ENCODE measurements at places on chromosomes 11 and 22.
A peak's percentile ranks its signal among the peaks of the same experiment; 100 is the strongest.

DNA sequence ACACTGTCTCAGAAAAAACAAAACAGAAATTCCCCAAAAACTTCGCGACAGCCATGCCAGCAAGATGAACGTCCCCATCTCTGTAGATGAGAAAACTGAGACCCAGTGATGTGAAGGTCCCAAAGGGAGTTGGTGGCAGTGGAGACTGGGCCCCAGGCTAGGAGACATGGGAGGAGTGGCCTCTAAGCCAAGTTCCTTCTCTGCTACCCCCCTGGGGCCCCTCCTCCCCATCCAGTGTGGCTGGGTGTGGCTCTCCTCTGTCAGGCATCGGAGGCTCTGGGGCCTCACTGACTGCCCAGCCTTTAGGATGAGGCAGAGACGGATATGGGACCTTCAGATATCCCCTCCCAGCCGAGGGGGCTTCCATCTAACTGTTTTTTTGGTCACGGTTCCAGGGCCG, 9.8 kb downstream of the RELT start:
- no peak for DNase-seq

- no peak for DNase-seq
Measured at GRCh38 chr11:80103142-80103859, 662.5 kb upstream of the TENM4 start.

DNA sequence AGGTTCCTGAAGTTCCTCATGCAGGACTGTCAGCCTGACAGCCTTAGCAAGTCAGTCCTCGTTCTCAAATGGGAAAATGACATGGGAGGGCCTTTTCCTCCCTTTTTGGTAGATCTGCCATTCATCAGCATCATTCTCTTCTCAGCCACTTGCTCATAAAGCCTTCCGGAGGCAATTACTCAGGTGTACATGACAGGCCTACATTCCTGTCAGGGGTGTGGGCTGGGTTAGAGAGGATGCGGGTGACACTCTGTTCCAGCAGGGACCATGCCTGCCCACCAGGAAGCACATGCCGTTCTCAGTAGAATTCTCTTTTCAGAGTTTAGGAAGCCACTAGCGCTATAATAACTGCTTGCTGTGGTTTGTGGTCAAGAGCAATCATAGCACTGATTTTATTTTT, 24.2 kb upstream of the ANKK1 start:
- no peak for DNase-seq

DNA sequence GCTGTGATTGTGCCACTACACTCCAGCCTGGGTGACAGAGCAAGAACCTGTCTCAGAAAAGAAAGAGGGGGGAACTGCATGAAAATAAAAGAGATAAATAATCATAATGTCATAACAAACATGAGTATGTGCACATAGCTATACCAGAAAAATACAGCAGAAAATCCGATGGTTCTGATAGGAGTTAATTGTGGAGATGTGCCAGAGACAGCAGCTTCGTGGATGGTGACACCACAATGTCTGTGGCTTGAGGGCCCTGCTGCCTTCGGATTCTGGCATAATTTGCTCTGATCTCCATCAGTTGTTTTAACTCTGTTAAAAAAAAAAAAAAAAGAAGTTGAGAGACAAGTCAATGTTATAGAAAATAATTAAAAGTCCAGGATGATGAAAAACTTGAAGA, 292.2 kb upstream of the MPPED2 start:
- no peak for DNase-seq

GRCh38 chr22:42261296-42261695, 9.2 kb downstream of the TCF20 start:
- no peak for DNase-seq

- peak; percentile 47 for DNase-seq
Measured at GRCh38 chr22:30270832-30271231, 4.2 kb upstream of the OSM start.

- no peak for DNase-seq
Measured at GRCh38 chr11:1301220-1302000, 8.0 kb downstream of the TOLLIP start.

GRCh38 chr22:31329029-31329428, 17.1 kb downstream of the PATZ1 start:
- no peak for DNase-seq

GRCh38 chr22:35605851-35606481, 11.2 kb downstream of the MB start:
- DNase-seq, result no peak

DNA sequence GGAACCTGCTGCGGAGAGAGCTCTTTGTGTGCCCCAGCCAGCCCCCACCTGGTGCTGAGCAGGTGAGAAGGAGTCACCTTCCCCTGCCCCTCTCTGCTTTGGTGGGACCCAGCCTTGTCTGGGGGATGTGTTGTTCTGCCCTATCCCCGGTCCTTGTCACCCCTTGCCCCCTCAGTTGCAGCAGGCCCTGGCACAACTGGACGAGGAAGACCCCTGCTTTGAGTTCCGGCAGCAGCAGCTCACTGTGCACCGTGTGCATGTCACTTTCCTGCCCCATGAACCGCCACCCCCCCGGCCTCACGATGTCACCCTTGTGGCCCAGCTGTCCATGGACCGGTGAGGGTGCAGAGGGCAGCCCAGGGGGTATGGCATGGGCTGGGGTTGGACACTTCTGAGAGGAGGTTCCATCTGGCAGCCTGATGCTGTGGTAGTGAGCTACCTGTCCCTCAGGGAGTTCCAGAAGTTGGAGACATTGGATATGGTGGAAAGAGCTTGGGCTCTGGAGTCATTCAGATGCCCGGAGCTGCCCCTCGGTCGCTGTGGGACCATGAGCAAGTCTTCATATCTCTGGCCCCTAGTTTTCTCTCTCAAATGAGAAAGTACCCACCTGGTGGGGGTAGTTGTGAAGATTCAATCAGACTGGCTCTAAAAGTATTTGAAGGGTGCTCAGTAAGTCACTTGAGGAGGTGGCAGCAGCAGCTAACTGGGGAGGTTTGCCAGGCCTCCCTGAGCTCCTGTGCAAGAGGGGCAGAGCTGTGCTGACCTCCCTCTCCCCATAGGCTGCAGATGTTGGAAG, 4.3 kb downstream of the LARGE2 start:
- DNase-seq, result no peak

DNA sequence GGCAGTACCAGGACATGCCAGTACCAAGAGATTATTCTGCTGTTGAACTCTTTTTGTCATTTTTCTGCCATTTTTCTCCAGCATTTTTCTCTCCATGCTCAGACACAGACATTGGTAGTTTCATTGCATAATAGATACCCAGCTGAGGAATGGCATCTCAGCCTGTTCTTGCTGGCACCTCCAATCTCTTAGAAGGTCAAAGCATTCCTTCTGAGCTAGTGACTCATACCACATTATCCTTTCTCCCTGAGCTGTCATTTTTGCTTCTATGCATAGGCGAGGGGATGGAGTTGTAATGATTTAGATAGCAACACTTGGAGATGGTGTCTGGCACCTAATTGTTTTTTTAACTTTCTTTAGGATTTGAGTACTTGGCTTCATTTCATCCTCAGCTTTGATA, 321.1 kb downstream of the NELL1 start:
- DNase-seq, result no peak

GRCh38 chr11:82858556-82859091, 41.6 kb downstream of the PRCP start:
- peak; percentile 51 for DNase-seq

DNA sequence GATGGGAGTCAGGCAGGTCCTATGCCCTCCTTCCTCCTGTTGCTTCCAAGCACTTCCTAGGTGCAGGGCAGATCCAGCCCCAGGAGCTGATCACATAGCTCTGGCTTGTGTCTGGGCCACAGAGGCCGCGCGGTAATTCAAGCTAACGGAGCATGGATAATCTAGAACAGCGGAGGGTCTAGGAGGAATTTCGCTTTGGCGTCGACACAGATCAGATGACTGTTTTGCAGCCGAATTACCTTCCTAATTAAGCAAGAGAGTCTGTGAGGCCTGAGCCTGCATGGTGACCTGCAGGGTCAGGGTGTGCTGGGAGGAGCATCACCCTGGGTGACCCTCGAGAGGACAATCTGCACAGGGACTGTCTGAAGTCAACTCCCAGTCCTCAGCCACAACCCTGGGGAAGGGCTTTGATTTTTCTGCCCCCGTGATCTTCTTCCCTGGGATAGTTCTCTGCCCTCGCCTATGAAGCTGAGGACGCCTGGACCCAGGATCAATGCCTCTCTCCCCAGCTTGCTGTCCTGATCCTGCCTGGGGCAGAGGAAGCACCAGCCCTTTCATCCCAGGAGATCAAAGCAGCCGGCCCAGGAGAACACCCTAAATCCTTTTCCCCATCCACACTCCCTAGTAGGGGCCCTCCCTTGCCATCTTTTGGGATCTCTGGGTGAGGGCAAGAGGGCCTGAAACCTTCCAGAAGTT, 11.0 kb downstream of the NECTIN1 start:
- no peak for DNase-seq

- DNase-seq, result no peak
Measured at GRCh38 chr11:130858215-130858614, 58.1 kb downstream of the SNX19 start.

DNA sequence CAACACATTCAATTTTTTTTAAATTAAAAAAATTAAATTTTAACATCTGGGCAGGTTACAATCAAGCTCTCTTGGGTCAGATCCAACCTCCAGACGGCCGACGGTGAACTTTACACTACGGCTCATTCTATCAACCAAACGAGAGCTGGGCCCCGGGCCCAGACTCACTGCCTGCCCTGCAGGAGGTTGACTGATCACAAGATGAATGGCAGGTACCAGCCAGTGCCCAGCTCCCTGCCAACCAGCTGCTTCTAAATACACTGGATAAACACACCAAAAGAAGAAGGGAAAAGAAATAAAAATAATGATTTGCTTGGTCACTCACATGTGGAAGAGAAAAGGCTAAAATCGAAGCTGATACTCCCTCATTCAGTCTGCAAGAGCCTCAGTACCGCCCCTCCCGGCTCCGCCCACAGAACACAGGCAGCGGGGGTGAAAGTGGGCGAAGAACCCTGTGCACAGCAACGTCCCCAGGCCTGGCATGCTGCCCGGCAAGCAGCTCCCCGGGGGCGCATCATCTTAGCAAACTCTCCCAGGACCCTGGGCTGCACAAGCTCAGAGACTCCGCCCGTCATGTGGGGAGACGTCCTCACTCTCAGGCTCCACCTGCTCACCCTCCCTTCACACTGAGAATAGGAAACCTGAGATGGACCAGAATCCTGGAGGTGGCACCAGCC, 303.4 kb downstream of the SHANK2 start:
- no peak for DNase-seq

GRCh38 chr11:77019976-77020595, 14.1 kb upstream of the B3GNT6 start:
- DNase-seq, result no peak
